Activated naive CD8-positive, alpha-beta T cell treated with anti-CD3 and anti-CD28 coated beads, Interleukin-2, amount 10 ng/mL, durations not matched to agents 7 days and 5 days (primary cell): ENCODE measurements at places on chromosomes 4 and X.

DNA sequence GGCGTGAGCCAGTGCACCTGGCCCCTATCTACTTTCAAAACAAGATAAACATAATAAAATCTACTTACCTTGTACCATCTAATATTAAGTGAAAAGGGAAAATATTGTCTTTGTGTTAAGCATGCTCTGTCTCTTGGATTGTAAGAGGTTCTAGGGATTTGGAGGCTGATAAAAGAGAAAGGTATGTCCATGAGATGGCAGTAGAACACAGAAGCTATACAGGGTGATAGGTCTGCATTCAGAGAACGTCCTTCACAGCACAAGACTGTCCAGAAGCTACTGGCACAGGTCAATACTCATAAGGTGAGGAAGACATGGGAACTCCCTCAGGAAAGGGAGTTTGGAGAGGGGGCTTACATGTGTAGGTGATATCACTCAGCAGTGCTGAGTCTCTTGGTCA is 135.5 kb downstream of the TMEM47 start:
- H3K27ac ChIP-seq = no peak overlapping the region
- no peaks in the 10 kb centered on the region for H3K4me1 ChIP-seq
- DNase-seq = no peak
- H3K36me3 ChIP-seq = no peaks in the 10 kb centered on the region
- no peak overlapping the region for H3K4me3 ChIP-seq
- no peaks in the 10 kb centered on the region for H3K27me3 ChIP-seq

DNA sequence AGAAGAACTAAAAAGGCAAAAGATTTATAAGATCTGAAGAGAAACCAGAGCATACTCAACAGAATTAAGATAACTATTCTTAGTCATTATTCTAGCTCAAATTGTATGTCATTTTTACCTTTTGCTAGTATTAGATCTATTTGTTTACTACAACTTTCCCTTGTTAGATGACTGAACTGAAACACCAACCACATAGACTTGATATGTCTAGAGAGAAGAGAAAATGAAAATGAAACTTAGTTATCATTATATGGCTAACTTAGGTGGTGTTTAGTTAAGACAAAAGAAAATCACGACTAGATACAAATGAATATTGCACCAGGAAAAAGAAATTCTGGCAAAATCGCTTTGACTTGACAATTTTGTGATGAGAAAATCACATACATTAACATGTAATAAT is 690.8 kb downstream of the PCDH18 start:
- no peaks in the 10 kb centered on the region for H3K36me3 ChIP-seq
- no peaks in the 10 kb centered on the region for H3K27me3 ChIP-seq
- H3K4me3 ChIP-seq = no peak overlapping the region
- no peaks in the 10 kb centered on the region for H3K4me1 ChIP-seq

DNA sequence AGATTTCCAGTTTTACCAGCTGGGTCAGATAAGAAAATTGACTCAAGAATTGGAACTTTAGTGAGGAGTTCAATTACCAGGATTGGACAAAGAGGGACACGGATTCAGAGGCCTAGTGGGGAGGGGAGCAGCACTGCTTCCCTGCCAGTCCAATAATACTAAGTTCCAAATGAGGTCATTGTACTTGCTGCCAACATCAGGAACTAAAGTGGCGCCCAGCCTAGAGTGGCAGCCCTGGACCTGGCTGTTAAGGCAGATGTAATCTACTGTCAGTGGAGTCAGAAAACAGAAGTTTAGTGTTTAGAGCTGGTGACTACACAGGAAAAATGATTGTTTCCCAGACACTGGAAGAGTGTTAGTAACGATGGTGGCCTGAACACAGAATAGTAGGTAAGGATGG is 42.7 kb upstream of the RAPGEF2 start:
- no peak for DNase-seq
- peaks cover 5% of the 10 kb centered on the region for H3K4me1 ChIP-seq
- H3K4me3 ChIP-seq = no peak overlapping the region
- H3K36me3 ChIP-seq = no peaks in the 10 kb centered on the region
- H3K27ac ChIP-seq = no peak overlapping the region

DNA sequence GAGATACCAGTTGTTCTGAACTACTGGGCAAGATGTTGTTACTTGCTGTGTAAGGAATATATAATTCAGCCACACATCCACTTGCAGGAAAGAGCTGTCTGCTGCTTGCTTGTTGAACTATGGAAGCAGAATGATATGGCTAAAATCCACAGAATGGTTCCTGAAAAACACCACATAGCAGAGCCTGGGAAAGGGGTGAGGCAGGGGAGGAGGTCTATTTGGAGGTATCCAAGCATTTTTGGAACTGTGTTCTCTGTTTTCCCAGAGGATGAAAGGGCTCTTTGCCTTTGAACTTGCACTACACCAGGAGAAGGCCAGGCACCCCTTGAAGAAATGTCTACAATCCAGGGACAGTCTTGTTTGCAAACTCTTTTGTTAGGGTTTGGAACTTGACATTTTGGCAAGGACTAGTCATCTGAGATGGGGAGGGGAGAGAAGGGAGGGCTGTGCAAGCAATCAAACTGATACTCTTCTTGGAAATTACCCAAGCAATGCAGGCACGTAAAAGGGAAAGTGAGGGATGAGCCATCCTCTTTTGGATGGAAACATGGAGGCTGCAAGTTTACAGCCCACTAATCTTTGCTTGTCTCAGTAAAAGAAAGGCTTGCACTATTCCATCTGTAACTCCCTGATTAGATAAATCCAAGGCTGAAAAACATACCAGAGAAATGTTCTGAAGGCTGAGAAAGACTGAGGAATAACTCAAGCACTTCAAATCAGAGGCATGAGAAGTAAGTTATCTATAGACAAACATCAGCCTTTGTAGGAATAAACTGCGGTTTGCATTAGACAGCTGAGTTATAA is 141.0 kb downstream of the TSPAN5 start:
- H3K27ac ChIP-seq = no peak overlapping the region
- H3K4me3 ChIP-seq = no peak overlapping the region
- DNase-seq = no peak
- peaks cover 34% of the 10 kb centered on the region for H3K4me1 ChIP-seq

DNA sequence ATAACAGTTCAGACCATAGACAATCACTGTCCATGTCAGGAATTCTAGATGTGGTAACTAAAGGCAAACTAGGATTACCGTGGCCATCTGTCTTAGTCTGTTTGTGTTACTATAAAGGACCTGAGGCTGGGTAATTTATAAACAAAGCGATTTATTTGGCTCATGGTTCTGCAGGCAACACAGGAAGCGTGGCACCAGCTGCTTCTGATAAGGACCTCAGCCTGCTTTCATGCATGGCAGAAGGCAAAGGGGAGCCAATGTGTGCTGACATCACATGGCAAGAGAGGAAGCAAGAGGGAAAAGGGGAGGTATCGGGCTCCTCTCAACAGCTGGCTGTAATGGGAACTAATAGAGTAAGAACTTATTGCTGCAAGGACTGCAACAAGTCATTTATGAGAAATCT is 376.7 kb downstream of the GPM6A start:
- H3K36me3 ChIP-seq = no peaks in the 10 kb centered on the region
- no peak for DNase-seq
- no peak overlapping the region for H3K27ac ChIP-seq
- no peaks in the 10 kb centered on the region for H3K4me1 ChIP-seq
- H3K4me3 ChIP-seq = no peak overlapping the region

- no peak for DNase-seq
- H3K4me3 ChIP-seq = no peak overlapping the region
- H3K4me1 ChIP-seq = no peaks in the 10 kb centered on the region
- no peak overlapping the region for H3K27ac ChIP-seq
Observed at GRCh38 chr4:174549721-174550120, 27.4 kb upstream of the HPGD start.

- H3K27ac ChIP-seq = no peak overlapping the region
- H3K27me3 ChIP-seq = no peaks in the 10 kb centered on the region
- no peaks in the 10 kb centered on the region for H3K36me3 ChIP-seq
Observed at GRCh38 chrX:15672881-15673280, 8.3 kb upstream of the CLTRN start.

DNA sequence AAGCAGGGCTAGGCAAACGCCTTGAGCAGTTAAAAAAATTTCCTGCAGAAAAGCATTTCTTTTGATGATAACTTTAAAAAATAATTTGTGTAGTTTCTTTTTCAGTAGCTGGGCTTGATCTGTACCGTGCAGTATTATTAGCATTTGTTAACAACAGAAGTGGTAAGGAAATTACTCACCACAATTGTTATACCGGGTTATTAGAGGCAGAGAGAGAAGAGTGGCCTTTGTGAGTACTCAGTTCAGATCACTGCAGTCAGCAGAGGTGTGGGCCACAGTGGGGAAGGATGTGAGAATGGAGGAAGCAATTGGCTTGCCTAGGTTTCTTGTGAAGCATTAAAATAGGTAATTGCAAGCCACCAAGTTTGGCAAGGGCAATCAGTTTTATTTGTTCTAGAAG is 14.3 kb upstream of the IL21 start:
- no peak for DNase-seq
- no peak overlapping the region for H3K27ac ChIP-seq
- H3K27me3 ChIP-seq = peaks cover 20% of the 10 kb centered on the region
- H3K36me3 ChIP-seq = peaks cover 3% of the 10 kb centered on the region

GRCh38 chrX:129979207-129979920 is 3.1 kb upstream of the BCORL1 start:
- DNase-seq = peak; percentile 31
- H3K36me3 ChIP-seq = no peaks in the 10 kb centered on the region
- peak overlapping the region; percentile 61 for H3K4me3 ChIP-seq
- H3K27me3 ChIP-seq = peaks cover 2% of the 10 kb centered on the region

GRCh38 chrX:105781804-105782203 is 40.5 kb upstream of the NRK start:
- H3K4me3 ChIP-seq = no peak overlapping the region
- no peak overlapping the region for H3K27ac ChIP-seq
- no peaks in the 10 kb centered on the region for H3K36me3 ChIP-seq
- no peaks in the 10 kb centered on the region for H3K4me1 ChIP-seq
